ENCODE measurements at places on chromosomes 16 and 17. TPM values are rescaled to one million over a fixed set of nuclear protein-coding genes. Genes with fewer than 3 reads are reported as not detected.

Gene PDIA2
- total RNA-seq: 1.4 TPM

DNA sequence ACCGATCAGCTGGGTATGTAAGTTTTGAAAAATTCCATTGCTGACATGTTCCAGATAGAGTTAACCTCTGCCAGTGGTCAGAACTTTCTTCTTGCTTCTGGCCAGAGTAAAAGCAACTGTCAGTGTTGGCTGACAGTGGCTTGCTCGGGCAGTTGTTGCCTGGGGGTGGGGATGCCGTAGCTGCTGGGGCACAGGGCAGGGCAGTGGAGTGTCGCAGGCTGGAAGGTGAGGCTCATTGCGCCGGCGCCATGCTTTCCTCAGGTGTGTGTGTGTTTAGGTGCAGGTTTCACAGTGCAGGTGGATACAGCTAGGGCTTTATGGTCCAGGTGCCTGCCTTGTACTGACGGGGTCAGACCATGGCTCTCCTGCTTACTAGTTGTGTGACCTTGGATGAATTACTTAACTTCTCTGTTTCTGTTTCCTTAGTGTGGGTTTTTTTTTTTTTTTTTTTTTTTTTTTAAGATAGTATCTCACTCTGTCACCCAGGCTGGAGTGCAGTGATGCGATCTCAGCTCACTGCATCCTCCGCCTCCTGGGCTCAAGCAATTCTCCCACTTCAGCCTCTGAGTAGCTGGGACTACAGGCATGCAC is 156.4 kb downstream of the SNX29 start:
- DNase-seq: no peak

Gene MYH11
- total RNA-seq: 0.88 TPM

- DNase-seq: peak; percentile 70
Observed at GRCh38 chr16:65121870-65122723, at the start of gene CDH11. CDH11 (minus strand) TSS chr16:65122063; CDS start chr16:65004869, 117,194 bp downstream.

DNA sequence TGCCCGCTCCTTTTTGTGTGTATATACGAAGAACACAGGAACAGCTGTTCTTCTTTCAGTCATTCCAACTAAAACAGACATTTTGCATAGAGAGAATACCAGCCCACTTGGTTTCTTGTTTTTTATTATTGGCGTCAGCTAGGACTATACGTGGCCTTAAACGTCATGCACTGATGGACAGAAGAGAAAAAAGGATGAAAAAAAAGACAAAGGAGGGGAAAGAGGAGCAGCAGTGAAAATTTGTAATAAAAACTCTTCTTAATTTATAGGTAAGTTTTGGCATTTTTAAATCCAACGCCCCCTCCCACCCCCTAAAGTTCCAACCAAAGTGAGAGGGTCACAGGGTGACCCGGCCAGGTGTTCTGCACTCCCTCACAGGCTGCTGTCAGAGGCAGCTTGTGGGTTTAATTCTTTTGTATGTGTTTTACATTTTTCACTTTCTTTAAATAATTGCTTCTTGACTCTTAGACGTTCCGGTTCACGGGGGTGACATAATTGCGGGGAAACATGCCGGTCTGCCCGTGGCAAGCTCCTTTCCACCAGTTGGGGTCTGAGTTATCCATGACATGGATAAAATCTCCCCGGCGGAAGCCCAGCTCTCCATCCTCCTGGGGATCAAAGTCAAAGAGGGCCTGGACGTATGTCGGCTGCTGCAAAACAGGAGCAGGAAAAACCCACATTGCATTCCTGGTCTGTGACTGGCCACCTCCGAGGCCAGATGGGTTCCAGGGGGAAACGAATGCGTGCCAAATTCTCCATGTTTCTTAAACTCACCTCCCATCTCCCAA is 30.9 kb upstream of the SLC25A19 start:
- no peak for DNase-seq

- no peak for DNase-seq
Observed at GRCh38 chr17:41728056-41728455, 6.4 kb downstream of the HAP1 start.

GRCh38 chr16:318628-319027 is 33.9 kb downstream of the AXIN1 start:
- peak; percentile 85 for DNase-seq

Gene KRTAP9-8
- total RNA-seq: not detected

GRCh38 chr17:7403043-7403726 is 712 bp downstream of the TMEM256 start:
- DNase-seq: no peak

DNA sequence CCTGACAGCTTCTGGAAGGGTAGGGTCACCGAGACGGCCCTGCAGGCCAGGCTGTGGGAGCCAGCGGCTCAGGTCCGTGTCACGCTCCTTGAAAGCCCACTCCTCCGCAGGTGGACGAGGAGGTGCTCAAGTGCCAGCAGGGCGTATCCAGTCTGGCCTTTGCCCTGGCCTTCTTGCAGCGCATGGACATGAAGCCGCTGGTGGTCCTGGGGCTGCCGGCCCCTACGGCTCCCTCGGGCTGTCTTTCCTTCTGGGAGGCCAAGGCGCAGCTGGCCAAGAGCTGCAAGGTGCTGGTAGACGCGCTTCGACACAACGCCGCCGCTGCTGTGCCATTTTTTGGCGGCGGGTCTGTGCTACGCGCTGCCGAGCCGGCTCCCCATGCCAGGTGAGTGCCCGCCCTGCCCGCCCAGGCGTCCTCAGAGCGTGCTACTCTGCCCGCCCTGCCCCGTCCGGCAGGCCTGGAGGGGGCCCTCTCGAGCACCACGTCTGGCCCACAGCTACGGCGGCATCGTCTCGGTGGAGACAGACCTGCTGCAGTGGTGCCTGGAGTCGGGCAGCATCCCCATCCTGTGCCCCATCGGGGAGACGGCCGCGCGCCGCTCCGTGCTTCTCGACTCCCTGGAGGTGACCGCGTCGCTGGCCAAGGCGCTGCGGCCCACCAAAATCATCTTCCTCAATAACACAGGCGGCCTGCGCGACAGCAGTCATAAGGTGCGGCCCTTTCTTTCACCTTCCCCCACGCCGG is 1.3 kb downstream of the NAGS start:
- DNase-seq: peak; percentile 91

Gene ALOXE3
- total RNA-seq: 0.42 TPM

DNA sequence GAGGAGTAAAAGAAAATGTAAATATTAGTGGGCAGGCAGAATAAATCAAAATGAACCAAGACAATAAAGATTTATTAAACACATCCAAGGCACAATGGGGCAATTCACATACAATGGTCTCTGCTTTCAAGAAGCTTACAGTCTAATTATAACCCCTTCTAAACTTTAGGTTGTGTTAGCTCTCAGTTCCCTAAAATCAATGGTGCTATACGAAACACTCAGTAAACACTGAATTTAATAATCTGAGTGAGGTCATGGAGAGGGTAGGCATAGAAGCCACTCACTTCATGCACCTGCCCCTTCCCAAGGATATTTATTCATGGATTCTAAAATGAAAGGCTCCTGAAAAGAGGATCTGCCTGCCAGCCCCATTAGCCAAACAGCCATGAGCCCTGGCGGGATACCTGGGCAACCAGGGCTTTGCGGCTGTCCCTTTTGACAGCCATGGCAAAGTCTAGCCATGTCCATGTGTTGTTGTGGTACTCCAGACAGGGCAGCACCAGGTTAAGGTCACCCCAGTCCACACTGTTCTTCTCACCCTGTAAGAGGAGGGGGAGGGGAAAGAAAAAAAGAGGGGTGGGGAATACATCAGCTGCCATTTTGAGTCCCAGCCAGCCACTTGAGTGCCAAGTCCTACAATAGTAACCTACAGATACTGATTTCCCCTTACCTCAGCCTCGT is 1.4 kb upstream of the RSKR start:
- no peak for DNase-seq

GRCh38 chr16:88705076-88705684 is 1.0 kb downstream of the RNF166 start:
- DNase-seq: no peak

DNA sequence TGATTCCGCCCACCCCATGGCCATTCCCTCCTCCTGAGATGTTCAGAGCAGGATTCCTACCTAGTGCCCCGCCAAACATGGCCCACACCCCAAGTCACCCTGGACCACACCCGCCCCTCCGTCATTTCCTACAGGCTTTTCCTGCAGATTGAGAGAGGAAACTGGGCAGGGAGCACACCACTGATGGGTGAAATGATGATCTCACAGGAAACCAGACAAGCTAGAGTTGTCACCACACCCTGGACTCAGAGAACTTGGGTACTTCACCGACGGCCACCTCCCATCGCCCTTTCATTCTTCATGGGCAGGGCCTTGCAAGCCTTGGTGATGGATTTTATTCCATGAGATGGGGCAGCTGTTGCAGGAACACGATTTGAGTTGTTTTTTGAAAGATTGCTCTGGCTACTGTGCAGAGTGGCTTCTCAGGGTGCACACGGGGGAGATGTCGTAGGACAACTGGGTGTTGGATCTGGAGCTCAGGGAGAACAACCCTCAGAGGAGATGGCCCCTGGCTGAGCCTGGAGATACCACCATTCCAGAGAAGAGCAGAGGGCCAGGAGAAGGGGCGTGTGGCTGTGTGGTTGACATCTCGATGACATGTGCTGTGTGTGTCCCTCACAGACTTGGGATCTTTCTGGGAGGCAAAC is 7.4 kb upstream of the B9D1 start:
- DNase-seq: no peak

Gene TAT
- total RNA-seq: not detected

Gene AATK
- total RNA-seq: 2.4 TPM

Gene KRTAP4-6
- total RNA-seq: not detected

Gene TMC7
- total RNA-seq: 4.3 TPM

DNA sequence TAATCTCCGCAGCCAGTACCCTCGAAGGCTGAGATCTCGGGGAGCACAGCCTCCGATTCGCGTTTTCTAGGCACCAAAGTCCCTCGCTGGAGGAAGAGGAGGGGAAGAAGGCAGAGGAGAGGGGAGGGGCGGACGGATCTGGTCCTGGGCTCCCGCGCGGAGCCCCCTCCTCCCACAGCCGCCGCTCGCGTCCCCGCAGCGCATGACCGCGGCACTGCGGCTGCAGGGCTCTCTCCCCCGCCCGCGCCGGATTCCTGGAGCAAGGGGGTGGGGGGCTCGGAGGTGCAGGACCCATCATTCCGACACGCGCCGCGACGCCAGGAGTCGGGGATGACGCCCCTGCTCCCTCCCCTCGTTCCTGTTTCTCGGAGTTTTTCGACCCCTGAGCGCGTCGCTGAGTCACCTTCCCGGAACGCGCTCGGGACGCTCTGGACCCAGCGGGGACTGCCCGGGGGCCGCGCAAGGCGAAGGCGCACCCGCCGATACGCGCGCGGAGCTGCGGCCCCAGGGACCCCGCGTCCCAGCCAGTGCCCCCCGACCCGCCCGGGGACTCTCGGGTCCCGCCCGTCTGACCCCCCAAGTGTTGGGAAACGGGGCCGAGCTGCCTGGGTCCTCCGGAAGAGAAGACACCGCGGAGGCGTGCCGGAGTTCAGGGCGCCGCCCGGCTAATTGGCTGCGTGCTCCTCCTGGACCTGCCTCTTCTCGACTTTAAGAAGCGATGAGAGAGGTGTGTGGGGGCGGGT is 1.4 kb upstream of the SPHK1 start:
- peak; percentile 86 for DNase-seq

DNA sequence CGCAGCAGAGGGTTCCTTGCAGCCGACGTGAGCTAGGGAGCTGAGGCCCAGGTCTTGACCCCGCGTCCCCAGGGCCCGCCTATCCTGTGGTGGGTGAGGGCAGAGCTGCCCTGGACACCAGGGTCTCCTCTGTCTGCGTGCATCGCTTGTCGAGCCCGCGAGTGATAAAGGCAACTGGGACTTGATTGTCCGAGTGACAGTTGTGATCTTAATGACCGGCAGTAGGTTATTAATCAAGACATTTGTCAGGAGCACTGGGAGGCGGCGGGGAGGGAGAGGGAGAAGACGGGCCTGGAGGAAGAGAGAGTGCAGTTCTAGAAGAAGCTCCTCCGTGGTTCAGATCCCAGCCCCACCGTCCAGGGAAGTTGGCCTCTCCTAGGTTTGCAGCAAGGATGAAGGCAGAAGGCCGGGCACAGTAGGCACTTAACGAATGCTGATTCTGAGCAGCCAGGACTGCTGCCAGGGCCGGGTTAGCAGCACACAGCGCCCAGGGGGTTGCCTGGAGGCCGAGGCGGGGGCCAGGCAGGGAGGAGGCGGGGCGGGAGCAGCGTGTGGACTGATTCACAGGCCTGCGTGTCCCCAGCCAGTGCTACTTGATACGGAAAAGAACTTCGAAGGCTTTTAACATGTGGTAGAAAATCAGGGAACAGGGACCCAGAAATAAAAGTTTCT is 11.3 kb upstream of the GSE1 start:
- no peak for DNase-seq

Gene FBXO39
- total RNA-seq: not detected

- DNase-seq: peak; percentile 73
Observed at GRCh38 chr17:40518401-40519088, 17.1 kb upstream of the TNS4 start.

Gene RPRML
- 1.4 TPM for total RNA-seq

DNA sequence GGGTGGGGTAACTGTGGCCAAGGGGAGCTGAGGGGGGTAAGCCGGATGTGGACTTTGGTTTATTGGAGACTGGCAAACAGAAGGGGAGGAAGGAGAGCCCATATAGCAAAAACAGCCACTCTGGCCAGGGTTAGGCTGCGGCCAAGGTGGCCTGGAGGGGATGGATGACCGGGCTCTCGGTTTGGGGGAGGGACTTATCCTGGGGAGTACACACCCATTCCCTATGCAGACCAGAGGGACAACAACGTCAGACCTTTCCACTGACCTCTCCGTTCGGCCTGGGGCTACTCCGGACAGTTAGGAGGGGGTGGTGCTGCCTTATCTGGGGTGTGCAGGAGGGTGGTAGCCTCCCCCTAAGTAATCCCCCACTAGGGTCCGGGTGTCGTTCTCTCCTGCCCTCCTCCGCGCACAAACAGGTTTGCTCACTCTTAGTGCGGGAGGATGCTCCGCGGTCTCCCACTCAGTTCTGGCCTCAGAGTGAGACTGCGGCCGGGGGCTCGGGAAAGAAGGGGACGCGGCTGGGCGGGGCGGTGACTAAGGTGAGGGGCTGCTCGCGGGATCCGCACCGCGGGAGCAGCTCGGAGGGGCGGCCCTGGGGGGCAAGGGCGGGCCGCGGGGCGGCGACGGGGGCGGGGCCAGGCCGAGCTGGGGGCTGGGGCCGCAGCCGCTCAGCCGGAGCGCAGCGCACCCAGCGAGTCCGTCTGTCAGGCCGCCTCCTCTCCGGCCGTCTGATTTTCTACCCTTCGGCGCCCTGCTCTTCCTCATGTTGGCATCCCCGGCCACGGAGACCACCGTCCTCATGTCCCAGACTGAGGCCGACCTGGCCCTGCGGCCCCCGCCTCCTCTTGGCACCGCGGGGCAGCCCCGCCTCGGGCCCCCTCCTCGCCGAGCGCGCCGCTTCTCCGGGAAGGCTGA is at the start of gene WNK4:
Gene WNK4 (plus strand): TSS at position 675 of the 915 bp plus-strand sequence. CDS start 89 bp downstream, at position 764.
- peak; percentile 79 for DNase-seq

DNA sequence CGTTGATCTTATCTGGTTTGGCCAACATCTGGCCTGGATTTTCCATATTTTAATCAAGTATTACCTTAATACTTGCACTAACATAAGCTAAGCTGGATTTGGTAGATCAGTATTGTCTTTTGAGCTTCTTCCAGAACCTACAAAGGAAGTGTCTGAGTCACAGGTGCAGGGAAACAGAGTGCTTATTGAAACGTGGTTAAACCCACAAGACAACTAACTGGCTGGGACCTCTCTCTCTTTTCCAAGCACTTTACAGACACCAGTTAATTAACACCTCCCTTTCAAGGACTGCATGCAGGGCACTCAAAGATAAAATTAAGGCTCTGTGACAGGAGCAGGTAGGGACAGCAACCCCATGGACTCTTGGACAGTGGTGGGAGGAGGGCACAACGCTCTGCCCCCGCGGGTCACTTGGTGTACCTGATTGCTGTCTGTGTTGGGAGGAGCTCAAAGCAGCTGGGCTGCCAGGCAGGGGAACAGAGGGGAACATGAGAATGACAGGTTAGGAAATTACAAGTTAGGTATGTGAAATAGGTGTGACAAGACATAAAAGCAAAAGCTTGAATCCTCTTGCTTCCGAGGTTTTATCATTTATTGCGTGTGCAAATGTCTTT is 133.7 kb upstream of the MON1B start:
- no peak for DNase-seq

Gene SLC38A8
- not detected for total RNA-seq
